A172 (cell line): ENCODE measurements at places on chromosomes 11 and 22. TPM values are rescaled to one million over a fixed set of nuclear protein-coding genes. Genes with fewer than 3 reads are reported as not detected.

The LGALS1 gene
- total RNA-seq: 3,374 and 3,537 TPM in 2 replicates

The CACNA1I gene
- 0.02 and 0.05 TPM in 2 replicates for total RNA-seq

The MS4A6E gene
- total RNA-seq: not detected in 2 replicates

The ALX4 gene
- total RNA-seq: 3.8 and 3.9 TPM in 2 replicates

The CADM1 gene
- 6.7 and 14.6 TPM in 2 replicates for total RNA-seq

The OR2AG1 gene
- total RNA-seq: not detected in 2 replicates

The OSBP2 gene
- 4.7 and 6.5 TPM in 2 replicates for total RNA-seq

- no peak for DNase-seq
These were observed 92.7 kb upstream of the TIMP3 start for GRCh38 chr22:32708830-32709229.

DNA sequence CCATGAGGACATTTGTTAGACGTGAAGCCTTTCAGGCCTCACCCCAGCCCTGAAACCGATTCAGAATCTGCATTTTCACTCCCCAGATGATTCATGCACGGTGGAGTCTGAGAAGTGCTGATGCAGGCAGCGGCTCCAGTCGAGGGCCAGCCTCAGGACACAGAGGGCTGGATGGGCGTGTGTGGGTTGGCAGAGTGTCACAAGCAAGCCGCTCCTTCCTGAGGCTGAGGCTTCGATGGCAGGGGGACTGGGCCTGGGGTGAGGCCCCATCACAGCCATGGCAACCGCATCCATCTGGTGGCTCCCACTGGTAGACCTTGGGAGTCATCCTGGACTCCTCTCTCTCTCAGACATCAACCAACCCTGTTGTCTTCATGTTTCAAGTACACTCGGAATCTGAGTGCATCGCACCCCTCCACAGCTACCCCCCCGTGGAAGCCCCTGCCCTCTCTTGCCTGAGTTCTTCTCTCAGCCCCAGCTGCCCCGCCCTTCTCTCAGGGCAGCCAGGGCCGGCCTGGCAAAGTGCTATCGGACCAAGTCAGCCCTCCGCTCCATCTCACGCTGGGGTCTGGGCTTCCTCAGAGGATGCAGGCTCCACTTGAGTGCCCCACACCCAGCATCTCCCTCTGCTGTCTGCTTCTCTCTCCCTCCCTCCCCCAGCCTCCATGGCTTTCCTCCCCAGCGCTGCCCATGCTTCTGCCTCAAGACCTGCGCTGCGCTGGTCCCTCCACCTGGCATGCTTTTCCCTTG lies 10.6 kb downstream of the KCNC1 start:
- DNase-seq: no peak

GRCh38 chr11:63445118-63445517 lies 45.8 kb downstream of the PLAAT5 start:
- no peak for DNase-seq

DNA sequence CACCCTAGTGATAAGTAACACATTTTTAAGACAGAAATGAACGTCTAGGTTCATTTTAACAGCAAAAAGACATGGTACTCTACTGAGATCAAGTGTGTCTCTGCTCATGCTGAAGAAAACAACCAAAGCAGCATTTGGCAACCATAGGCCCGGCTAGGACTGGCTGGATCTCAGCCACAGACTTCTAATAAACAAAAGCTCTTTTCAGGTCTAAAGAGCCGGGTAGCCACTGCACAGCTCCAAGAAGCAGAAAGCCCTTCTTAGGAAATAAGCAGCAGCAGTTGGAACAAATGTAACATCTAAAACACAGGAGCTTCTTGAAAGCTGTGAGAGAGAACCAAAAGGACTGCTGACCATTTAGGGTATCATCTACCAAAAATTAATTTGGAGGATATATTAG lies 37.6 kb downstream of the PITPNB start:
- DNase-seq: no peak

- DNase-seq: peak; percentile 18
These were observed 232.6 kb downstream of the FAT3 start for GRCh38 chr11:92457250-92457649.

GRCh38 chr11:19872512-19873145 lies 160.0 kb downstream of the NAV2 start:
- DNase-seq: no peak

DNA sequence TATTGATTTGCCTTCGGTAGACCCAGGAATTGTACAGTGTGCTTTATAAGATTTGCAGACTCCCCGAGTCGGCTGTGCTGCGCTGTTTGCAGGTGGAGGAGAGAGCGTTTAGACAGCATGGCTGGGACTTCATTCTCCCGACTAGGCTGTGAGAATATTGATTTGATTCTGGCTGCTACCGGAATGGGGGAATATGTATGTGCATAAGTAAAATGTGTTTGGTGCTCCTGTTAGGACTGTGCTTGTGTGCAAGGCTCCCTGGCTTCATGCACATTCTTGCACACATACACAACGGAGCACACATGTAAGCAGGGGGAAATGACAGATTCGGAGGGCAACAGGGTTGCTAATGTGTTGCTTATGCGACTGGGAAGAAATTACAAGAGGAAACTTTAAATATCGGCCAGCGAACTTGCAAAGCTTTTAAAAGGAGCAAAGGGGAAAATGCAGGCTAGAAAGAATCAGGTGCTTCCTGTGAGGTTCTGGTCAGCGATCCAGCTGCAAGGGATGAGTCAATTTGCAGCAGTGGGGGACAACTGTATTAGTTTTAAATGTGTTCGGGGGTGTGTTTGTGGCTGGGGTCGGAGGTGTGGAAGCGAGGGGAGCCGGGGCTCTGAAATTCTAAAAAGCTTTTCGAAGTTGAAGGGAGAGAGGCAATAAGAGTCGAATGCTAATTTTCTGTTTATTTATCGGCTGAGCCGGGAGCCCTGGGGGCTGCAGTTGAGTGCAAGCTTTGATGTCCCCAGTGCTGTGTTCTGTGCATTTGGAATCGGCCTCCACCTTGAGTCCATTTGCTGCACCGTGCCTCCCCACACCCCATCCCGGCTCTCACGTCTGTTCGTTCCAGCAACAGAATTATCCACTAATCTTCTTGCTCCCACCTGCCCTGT lies 731 bp downstream of the NTM start:
- no peak for DNase-seq

- peak; percentile 56 for DNase-seq
These were observed 605 bp upstream of the COPB1 start for GRCh38 chr11:14500181-14500651.

GRCh38 chr22:45425101-45425500 lies 11.6 kb downstream of the RIBC2 start:
- no peak for DNase-seq

DNA sequence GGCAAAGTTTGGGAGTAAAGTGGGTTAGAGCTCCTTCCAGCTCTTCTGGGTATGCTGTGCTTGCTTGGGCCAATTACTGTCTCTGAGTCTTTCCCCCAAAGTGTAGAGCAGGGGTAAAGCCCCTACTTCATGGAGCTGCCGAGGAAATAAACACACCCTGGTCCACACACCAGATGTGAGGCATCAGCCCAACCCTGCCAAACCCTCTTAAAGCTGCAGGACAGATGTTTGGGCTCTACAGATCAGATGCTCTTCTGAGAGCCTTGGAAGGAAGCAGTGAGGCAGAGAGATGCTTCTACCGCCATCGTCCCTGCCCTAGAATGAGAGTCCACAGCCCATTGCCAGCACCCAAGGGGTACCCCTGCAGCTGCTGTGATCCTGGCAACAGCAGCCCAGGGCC lies 64.7 kb downstream of the ELFN2 start:
- DNase-seq: no peak

- DNase-seq: peak; percentile 56
These were observed 7.5 kb downstream of the GP1BB start for GRCh38 chr22:19730655-19731360.

GRCh38 chr11:113384551-113384950 lies 3.0 kb upstream of the ANKK1 start:
- peak; percentile 62 for DNase-seq

- DNase-seq: peak; percentile 71
These were observed 31.1 kb downstream of the FADS3 start for GRCh38 chr11:61860054-61860903.

DNA sequence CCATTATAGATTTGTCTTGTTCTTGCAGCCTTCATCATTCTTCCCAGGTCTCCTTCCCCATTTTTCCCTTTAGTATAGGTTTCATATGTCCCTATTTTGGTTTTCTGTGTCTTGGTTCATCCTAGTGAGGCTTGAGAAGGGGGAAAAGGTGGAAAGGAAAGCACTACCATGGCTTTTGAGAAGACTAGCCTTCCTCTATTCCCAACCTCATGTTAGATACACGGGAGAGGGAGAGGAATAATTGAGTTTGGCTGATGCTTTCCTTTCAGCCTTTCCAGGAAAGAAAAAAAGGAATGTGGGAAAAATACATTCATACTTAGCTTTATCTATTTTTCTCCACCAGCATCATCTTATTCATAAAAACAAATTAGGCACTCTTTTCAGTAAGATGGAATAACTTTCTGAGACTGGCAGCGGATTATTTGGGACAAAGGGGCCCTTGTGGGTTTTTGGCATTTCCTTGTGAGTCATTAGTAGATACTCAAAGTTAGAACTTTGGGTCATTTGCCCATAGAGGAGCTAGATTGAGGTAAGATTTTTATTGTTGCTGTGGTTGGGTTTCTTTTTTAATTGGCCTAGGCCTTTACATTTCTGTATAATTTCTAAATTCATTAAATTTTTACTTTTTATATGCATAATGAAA lies 23.8 kb downstream of the CAPRIN1 start:
- peak; percentile 93 for DNase-seq

DNA sequence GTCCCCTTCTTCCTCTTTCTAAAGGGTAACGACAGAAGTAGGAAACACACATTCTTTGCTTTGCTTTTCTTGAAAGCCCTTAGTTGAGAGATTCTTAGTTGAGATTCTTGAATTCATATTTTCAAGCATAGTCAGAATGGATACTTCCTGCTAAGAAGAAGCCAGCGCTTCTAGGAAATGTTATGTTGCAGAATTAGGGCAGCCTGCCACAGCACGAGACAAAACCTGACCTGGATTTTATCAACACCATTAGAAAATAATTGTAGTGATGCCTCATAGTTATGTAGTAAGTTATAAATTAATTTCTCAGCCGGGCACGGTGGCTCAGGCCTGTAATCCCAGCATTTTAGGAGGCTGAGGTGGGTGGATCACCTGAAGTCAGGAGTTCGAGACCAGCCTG lies 37.9 kb upstream of the NUP160 start:
- peak; percentile 21 for DNase-seq

GRCh38 chr11:9201372-9202162 lies 63.6 kb downstream of the DENND5A start:
- no peak for DNase-seq
